Stimulated activated CD4-positive, alpha-beta T cell treated with anti-CD3 and anti-CD28 coated beads, TNF-alpha, amount 100 ng/mL, for 48 hours (primary cell): ENCODE measurements at places on chromosomes 2 and 18.

DNA sequence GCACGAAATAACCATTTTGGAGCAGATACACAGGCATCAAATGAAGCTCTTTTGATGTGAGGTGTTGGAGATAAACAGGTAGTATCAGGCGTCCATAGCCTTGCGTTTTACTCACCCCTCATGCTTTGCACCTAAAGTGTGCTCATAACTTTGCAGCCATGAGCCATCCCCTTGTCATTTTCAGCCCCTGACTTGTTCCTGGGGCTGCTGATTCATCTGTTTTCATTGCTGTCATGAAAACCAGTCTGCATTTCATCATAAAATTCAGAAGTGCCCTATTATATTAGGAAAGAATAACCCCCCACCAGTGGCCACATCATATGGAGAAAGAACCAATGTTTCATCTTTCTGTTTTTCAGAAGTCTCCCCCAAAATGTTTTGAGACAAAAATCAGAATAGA lies 329.7 kb upstream of the NRP2 start:
- DNase-seq = no peak

DNA sequence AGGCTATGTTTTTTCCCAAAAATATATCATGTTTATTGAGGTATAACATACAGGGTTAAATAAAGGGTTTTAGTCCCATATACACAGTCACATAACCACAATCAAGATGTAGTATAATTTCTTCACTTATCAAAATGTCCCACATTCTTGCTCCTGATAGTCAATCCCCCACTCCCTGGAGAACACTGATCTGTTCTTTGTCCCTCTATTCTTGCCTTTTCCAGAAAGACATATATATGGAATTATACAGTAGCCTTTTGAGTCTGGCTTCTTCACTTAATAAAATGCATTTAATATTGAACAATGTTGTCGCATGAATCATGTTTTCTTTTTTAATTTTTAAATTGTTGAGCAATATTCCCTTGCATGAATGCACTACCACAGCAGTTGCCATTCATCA lies 1059.7 kb downstream of the TSN start:
- DNase-seq = no peak

DNA sequence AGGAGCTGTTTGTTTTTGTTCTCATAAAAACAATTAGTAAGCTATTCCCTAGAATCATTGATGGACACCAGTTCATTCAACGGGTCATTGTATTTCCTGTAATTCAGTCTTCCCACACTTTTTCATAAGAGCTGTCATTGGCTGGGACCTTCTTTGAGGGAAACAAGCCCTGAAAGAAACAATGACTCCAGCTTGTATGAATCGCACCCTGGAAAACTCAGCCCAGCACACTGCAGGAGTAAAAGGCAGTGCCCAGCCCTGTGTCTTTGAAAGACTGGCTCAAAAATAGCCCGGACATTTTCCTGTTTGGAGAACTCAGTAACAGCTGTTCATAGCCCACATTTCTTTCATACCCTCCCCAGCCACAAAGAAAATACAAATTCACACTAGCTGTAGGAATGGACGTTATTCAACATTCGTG lies 81.5 kb downstream of the NCKAP5 start:
- DNase-seq = no peak

GRCh38 chr2:11168488-11168887 lies 13.2 kb downstream of the SLC66A3 start:
- DNase-seq = no peak

DNA sequence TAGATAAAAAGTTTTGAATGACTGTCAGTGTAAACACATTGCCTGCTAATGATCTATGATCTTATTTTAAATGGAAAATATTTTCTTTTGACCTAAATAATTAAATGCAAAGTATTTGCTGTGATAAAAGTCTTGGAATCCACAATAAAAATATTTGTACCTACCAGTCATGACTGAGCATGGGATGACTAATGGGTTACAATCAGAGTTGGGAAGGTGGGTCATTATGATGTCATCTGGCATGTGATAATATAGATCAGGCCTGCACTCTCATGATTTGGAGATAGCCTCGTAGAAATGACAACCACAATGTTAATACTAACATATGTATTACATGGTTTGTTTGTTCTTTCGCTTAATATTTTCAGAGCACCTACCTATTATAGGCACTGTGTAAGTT lies 848.8 kb upstream of the KLHL29 start:
- DNase-seq = no peak

DNA sequence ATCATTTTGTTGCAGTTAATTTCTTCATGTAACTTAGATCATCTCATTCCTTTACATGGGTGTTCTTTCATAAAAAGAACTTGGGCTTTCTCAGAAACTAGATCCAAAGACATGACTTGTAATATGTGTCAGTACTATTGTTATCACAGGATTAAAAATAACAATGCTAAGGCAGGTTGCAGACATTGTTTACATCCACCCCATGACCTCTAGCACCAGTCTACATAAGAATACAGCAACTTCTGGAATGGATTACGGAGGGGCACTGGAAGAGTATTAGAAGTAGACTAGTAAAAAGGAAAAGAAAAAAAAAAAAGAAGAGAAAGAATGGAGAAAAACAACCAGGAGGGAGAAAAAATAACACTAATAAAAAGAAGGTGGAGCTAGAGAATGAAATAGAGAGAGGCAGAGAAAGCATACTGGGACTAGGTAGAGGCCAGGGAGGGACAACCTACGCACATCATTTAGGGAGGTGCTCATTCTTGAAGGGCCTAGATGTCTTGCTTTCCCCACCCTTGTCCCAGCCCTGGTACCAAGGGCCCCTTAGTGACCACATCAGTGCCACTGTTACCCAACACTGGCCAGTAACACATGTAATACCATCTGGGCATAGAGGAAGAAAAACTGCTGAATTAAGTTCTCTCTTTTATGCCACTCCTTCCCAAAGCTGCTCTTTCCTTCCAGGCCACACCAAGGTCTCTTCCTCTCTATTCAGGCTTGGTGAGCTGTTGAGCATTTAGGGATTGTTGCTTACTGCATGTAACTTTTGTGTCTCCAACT lies 70.6 kb upstream of the KLF7 start:
- DNase-seq = no peak

- no peak for DNase-seq
Measured at GRCh38 chr18:79507546-79508480, 112.1 kb downstream of the NFATC1 start.

GRCh38 chr2:45171136-45171501 lies 161.9 kb upstream of the SIX2 start:
- DNase-seq = no peak

DNA sequence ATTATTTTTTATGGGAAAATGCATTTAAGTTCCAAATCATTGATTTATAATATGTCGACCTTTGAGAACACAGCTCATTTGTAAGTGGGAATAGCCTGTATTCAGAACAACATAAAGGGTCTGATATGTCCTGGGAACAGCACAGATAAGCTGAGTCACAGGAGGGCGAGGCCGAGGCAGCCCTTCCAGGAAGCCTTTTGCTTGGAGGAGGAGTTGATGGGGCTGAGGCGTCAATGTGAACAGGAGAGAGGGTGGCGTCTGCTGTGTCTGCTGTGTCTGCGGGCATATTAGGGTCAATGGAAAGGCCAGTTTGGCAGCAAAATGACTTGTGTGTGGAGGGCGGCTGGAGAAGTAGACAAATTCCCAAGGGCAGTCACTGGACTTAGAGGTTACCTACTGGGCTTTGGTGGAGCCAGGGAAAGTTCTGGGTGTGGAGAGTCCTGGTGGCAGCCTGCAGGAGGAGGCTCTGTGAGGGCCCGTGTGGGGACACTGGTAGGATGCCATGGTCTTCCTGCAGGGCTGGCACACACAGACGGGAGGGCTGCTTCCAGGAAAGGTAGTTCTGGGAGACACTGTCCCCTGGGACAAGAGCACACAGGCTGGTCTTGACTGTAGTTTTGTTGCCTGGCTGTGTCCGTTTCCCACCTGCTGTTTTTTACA lies 128.1 kb downstream of the GLI2 start:
- DNase-seq = no peak

DNA sequence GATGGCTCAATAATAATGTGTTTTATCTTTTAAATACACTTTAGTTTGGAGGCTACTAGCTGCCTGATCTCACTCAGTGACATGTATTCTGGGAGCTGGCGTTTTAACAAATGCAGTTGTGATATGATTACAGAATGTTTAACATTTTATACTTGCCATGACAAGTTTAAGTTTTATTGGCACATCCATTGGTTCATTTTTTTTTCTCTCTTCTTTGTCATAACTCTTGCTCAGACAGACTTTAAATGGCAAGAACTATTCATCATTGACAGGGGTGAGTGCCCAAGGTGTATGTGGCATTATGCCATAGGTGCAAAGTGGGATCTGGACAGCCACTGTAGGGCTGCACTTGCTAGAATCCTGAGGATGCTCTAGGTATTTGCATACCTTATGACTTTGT lies 72.1 kb upstream of the MYL1 start:
- DNase-seq = no peak

DNA sequence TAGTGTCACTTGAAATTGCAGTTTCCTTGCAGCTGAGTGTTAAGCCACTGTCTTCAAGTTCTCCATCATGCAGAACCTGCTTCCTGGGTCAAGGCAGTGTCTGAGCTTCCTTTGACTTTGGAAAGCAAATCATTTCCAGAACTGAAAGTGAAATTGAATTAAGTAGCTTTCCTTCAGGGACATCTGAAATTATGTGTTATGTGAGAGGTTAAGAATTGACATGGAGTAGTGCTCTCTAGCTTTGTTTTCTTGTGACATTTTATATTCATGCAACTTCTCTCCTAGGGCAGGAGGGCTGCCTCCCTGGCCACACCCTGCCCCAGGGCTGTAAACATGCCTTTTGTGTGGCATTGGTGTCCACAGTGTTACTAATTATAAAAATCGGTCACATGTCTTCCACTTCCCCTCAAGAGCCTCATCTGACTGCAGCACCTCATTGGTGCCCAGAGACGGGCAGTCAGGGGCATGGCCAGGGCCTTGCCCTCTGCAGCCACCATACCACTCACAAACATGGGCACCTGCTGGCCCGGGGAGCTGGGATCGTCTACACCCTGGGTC lies 14.4 kb downstream of the RAB12 start:
- no peak for DNase-seq

DNA sequence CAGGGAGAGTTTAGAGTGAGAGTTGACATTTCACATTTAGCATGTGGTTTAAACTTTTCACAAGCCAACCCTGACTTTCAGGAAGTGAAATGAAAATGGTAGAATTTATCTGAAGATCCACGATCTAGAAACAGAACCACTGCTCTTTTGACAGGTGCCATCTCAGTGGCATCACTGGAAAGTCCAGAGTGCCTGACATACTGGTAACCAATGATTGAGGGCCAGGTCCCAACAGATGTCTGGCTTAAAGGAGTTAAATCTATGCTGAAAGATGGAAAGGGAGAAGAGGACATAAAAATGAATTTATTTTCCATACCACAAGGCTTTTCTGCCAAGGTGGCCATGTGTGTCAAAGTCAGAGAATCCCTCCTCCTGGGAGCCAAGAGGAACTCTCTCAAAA lies 2.7 kb downstream of the IL36G start:
- no peak for DNase-seq

- no peak for DNase-seq
Measured at GRCh38 chr2:174605687-174606086, 8.1 kb upstream of the WIPF1 start.

GRCh38 chr2:159249990-159250715 lies 36.4 kb downstream of the WDSUB1 start:
- DNase-seq = no peak
